SK-MEL-5 (cell line): ENCODE measurements at places on chromosomes 16 and 17.

DNA sequence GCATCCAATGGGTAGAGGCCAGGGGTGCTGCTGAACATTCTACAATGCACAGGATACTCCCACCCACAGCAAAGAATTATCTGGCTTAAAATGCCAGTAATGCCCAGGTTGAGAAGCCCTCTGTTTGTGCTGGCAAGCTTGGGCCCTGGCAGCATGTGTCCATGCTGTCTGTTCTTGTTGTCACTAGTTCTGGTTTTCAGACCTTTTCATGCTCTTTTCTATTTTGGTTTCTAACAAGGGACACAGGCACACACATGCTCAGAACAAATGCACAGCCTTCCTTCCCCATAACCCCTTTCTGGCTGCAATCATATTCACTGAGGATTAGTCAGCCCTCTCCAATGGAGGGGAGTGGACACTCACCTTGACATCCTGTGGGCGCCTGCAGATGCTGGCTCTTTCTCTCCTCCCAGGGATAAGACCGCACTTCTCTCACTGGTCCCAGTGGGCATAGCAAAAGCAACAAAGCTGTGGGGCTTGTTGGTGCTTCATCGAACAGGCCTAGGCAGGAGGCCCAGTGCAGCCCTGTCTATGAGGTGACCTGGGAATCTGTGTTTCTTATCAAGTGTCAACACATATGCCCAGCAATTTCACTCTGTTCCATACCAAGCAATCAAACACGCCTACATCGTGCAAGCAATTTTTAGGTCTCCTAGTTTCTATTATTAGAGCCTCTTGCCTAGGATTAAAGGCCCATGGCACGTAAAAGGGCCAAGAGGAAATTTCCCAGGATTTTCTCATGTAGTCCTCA lies 271.1 kb upstream of the CCL2 start:
- DNase-seq: no peak

DNA sequence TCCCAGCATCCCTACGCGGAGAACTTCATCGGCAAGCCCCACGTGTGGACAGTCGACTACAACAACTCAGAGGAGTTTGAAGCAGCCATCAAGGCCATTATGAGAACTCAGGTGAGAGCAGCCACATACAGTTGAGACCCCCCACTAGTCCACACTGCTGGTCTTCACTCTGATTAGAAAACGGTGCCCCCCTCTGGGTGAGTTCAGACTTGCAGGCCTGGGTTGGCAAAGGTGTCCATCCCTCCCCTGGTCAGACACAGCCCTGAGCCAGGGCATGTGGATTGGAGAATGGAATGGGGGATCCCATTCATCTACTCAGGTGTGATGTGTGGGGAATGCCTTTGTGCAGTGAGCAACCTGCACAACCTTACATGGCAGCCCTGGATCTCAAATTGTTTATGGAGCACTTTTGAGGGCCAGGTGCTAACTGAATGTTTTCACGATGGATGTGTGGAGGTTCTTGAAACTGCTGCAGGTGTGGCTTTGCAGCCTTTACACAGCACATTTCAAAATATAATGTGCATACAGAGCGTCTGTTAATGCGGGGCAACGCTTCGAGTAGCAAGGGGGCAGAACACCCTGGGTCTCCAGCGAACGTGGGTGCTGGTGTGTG lies 72.6 kb downstream of the MGAT5B start:
- DNase-seq: peak; percentile 70

DNA sequence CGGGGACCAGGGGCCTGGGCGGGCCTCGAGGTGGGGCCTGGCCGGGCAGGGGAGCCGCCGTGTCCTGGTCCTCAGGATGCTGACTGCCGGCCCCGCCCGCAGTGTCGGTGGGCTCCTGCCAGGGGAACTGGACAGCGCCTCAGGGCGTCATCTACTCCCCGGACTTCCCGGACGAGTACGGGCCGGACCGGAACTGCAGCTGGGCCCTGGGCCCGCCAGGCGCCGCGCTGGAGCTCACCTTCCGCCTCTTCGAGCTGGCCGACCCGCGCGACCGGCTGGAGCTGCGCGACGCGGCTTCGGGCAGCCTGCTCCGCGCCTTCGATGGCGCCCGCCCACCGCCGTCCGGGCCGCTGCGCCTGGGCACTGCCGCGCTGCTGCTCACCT lies 2.3 kb upstream of the PAQR4 start:
- DNase-seq: no peak

DNA sequence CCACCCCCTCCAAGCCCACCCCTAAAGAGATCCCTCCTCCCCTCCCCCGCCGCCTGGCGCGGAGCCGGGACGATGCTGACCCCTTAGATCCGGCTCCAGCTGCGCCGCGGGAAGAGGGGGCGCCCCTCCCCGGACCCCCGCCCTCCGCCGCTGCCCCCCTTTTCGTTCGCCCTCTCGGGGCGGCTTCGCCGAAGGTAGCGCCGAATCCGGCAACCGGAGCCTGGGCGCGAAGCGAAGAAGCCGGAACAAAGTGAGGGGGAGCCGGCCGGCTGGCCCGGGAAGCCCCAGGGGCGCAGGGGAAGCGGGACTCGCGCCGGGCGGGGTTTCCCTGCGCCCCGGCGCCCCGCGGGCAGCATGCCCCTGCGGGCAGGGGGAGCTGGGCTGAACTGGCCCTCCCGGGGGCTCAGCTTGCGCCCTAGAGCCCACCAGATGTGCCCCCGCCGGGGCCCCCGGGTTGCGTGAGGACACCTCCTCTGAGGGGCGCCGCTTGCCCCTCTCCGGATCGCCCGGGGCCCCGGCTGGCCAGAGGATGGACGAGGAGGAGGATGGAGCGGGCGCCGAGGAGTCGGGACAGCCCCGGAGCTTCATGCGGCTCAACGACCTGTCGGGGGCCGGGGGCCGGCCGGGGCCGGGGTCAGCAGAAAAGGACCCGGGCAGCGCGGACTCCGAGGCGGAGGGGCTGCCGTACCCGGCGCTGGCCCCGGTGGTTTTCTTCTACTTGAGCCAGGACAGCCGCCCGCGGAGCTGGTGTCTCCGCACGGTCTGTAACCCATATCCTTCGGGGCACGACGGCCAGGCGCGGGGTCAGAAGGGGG lies 623 bp downstream of the CACNA1G start:
- no peak for DNase-seq

DNA sequence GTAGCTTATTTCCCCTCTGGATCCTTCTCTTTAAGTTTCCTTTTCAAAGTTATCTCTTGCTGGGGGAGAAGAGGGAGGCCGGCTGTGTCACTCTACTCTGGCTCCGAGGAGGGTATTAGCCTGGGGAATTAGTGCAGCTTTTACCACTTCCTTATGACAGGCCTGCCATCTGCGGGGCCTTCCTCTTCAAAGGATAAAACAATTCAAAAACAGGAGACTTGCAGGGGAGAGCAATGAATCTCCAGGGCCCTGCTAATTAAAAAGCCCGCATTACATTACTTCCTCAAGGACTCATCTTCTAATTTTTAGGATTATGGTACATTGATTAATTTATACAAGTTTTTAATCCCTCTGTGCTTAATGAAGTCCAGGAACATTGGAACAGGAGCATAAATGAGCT lies 190.9 kb upstream of the CDH5 start:
- DNase-seq: no peak

GRCh38 chr17:27576477-27577083 lies 54.4 kb upstream of the LGALS9 start:
- peak; percentile 35 for DNase-seq
